ENCODE measurements at places on chromosomes 5 and 9. TPM values are rescaled to one million over a fixed set of nuclear protein-coding genes. Genes with fewer than 3 reads are reported as not detected.

Gene UGCG
- total RNA-seq = 17.6 TPM

Gene ELOVL7
- total RNA-seq = 25.4 TPM

Gene MEGF10
- 0.35 TPM for total RNA-seq

Gene MED27
- total RNA-seq = 12.0 TPM

Gene SLC6A19
- 0.67 TPM for total RNA-seq

Gene OR13C5
- not detected for total RNA-seq

Gene ZMYND19
- 36.0 TPM for total RNA-seq

Gene EQTN
- total RNA-seq = 1.1 TPM

Gene ALDOB
- 33.1 TPM for total RNA-seq

Gene KLF4
- total RNA-seq = 398 TPM

Gene PRR16
- total RNA-seq = 1.4 TPM

Gene GADD45G
- 8.1 TPM for total RNA-seq

Gene TRMO
- total RNA-seq = 11.9 TPM

Gene GNAQ
- 105 TPM for total RNA-seq

Gene PCDHGB6
- total RNA-seq = 1.8 TPM

Gene WDR38
- not detected for total RNA-seq

Gene NOXA1
- 27.5 TPM for total RNA-seq

Gene POU5F2
- 0.37 TPM for total RNA-seq

Gene AHRR
- 1.9 TPM for total RNA-seq

Gene PKD2L2
- not detected for total RNA-seq

Gene PCDHA9
- 0.19 TPM for total RNA-seq

Gene ZNF300
- 3.0 TPM for total RNA-seq

Gene LCN15
- not detected for total RNA-seq

Measured in colonic mucosa (tissue), 4 donors.